Calu3 (cell line): ENCODE measurements at places on chromosomes 6 and 20. TPM values are rescaled to one million over a fixed set of nuclear protein-coding genes. Genes with fewer than 3 reads are reported as not detected.
A peak's percentile ranks its signal among the peaks of the same experiment; 100 is the strongest.

RAB44 gene
- not detected in 2 replicates for total RNA-seq

DNMT3B gene
- 8.4 and 10.8 TPM in 2 replicates for total RNA-seq

GRCh38 chr20:5145365-5146098, 18.7 kb downstream of the CDS2 start:
- no peak for DNase-seq
- H3K4me1 ChIP-seq: peaks cover 13% of the 10 kb centered on the region
- no peaks in the 10 kb centered on the region for H3K36me3 ChIP-seq

DNA sequence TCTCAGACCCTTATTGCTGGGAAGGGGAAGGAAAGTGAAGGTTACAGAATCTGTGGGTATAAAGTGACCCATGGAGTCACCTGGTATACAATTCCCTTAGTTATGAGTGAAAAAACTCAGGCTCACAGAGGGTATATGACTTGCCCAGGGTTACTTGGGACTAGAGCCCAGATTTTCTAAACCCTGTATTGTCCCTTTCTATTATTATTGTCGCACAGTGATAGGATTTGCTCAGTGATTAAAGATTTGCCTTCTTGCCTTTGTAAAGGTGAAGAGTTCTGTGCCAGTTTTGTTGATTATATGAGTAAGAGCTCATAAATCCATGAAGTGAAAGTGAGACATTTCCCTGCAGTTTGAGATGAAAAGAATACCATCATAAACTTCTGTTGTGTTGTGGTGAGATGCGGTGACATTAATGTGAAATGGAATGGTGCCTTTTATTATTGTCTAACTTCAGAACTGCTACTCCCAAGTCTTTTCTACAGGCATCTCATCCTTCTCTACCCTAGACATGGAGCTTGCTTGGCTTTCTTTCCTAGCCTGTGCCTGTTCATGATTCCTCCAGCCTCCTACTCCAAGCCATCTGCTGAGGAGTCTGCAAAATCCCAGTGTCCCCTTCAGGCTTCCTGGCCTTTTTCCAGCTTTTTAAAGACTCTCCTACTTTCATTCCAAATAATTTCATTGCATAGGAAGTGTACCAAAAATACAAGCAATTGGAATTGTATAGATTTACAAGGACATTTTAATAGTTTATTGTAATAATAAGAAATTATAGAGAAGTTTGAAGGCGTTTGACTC, 33.5 kb upstream of the ADIG start:
- peaks cover 9% of the 10 kb centered on the region for H3K36me3 ChIP-seq
- H3K4me1 ChIP-seq: no peaks in the 10 kb centered on the region
- DNase-seq: no peak
- H3K27ac ChIP-seq: no peak overlapping the region
- no peak overlapping the region for H3K4me3 ChIP-seq

- no peaks in the 10 kb centered on the region for H3K4me1 ChIP-seq
- H3K27ac ChIP-seq: peak overlapping the region; percentile 39
- no peaks in the 10 kb centered on the region for H3K27me3 ChIP-seq
- no peak overlapping the region for H3K4me3 ChIP-seq
- DNase-seq: peak; percentile 11
Measured at GRCh38 chr6:134258849-134259306, 59.0 kb downstream of the SGK1 start.

GRCh38 chr6:163226836-163227485, 187.6 kb upstream of the QKI start:
- H3K4me3 ChIP-seq: no peak overlapping the region
- H3K27ac ChIP-seq: no peak overlapping the region
- peaks cover 6% of the 10 kb centered on the region for H3K36me3 ChIP-seq
- DNase-seq: no peak
- H3K27me3 ChIP-seq: no peaks in the 10 kb centered on the region
- H3K4me1 ChIP-seq: peaks cover 41% of the 10 kb centered on the region

DNA sequence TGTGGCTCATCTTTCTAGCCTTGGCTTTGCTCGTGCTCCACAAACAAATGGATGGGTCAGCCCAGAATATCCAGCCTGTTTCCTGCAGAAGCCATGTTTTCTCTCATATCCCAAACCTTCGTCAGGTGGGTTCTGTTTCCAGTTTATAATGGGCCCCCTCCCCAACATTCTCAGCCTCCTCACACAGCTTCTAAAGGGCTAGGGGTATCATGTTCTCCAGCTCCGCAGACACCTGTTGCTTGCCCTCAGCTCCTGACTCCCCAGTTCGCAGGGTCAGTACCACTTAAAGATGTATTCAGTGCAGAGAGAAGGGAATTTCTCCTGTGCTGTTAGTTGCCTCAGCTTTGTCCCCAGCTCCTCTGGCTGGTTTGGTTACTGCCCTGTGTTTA, 447.3 kb upstream of the JARID2 start:
- H3K27ac ChIP-seq: no peak overlapping the region
- no peaks in the 10 kb centered on the region for H3K36me3 ChIP-seq
- H3K4me3 ChIP-seq: no peak overlapping the region
- no peaks in the 10 kb centered on the region for H3K4me1 ChIP-seq
- peaks cover 21% of the 10 kb centered on the region for H3K27me3 ChIP-seq
- DNase-seq: no peak

DNA sequence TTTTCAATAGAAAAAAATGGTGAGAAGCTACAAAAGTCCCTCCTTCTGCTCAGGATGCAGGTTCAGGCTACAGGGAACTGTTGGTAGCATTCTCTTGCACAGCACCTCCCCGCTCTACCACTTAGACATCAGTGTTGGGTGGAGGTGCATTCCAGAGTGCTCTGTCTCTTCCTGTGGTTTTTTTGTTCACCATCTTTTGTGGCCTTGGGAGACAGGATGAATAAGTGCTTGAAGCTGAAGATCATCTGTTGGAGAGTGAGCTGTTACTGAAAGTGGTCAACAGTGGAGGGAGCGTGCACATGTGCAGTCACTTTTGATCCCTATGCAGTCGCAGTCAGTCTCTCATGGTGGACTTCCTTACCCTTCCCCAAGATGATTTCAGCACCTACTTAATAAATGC, 16.6 kb upstream of the BTBD3 start:
- no peak overlapping the region for H3K27ac ChIP-seq
- peaks cover 45% of the 10 kb centered on the region for H3K4me1 ChIP-seq
- no peaks in the 10 kb centered on the region for H3K27me3 ChIP-seq
- DNase-seq: no peak
- no peak overlapping the region for H3K4me3 ChIP-seq
- no peaks in the 10 kb centered on the region for H3K36me3 ChIP-seq

- no peak overlapping the region for H3K27ac ChIP-seq
- H3K36me3 ChIP-seq: peaks cover 80% of the 10 kb centered on the region
- no peak overlapping the region for H3K4me3 ChIP-seq
- no peaks in the 10 kb centered on the region for H3K27me3 ChIP-seq
Measured at GRCh38 chr20:44954211-44954610, 6.0 kb downstream of the TOMM34 start.
